Stimulated activated CD4-positive, alpha-beta T cell treated with anti-CD3 and anti-CD28 coated beads, Interleukin-1b, Interleukin-23, amount 100 ng/mL, for 1 hour (primary cell): ENCODE measurements at places on chromosomes 1 and 21.

DNA sequence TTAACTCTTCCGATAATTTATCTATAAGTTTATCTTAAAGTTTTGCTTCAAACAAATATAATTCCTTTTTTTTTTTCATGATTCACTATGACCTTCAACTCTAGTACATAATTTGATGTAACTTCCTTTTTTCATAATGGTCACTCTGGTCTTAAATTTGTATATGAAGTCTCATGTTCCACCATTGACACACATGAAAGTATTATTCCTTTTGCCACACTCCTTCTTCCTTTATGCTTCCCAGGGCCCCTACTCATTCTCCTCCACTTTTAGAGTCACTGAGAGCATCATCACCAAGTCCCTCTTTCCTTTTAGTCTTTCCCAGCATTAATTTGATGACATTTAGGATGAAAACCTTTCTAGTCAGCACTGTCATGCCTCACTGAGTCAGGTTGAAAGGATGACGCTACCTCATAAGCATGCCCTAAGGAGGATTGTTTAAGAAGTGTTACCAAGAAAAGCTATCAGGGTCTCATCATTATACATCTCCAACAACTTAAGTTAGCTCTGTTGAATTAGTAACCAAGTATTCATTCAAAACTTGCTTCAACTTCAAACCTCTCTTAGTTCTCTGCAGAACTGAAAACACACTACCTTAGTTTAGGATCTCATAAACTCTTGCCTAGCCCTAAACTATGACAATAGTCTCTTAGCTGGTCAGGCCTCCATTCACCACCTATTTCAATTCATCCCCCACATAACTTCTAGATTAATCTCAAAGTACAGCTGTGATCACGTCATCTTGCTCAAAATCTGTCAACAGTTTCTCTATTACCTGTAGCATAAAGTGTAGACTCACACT, 14.5 kb downstream of the AUNIP start:
- no peak for DNase-seq

GRCh38 chr21:29072873-29073221, 601 bp downstream of the CCT8 start:
- DNase-seq: no peak

DNA sequence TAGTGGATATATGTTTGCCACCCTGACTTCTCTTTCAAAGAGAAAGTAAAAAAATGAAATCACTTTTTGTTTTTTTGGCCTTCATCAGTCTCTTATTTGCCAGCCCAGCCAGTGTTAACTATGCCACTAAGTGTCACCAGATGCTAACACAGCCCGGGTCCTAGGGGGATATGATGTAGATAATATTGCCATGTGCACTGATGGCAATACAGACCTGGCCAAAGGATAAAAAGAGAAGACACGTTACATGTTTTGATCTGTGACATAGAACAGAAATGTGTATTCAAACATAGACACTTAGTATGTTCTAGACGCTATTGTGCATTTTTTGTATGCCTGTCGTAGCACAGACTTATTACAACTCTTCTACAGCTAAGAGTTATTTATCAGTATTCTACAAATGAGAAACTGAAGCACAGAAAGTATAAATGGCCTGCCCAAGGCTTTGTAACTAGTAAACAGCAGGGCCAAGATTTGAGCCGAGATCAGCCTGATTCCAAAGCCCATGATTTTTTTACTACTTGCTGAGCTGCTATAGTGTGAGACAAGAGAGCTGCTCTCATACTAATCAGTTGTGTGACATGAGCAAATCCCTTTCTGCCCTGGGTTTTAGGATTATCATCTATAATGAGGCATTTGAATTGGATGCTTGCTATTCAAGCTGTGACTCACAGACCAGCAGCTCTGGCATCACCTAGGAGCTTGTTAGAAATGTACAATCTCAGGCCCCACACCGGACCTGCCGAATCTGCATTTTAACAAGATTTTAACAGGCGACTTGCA, 6.3 kb downstream of the LRRC53 start:
- DNase-seq: no peak

GRCh38 chr1:162333991-162334390, 42.7 kb downstream of the SPATA46 start:
- DNase-seq: no peak

DNA sequence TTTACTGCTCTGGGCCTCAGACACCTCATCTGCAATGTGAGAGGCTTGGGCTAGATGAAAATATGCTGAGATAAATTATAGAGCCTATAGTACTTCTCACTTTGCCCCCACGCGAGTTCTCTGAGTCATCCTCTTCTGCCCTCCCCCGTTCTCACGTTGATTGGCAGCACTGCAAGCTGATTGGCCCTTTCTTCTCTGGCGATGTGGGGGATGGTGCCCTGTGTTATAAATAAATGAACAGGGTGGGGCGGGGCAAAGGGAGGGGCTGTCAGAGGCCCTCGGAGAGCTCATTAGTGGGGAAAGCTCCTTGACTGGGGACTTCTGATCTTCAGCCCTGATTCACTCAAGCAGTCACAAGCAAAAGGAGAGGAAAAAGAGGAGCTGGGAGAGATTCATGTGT, 64.3 kb upstream of the ZC3H12A start:
- no peak for DNase-seq

- DNase-seq: peak; percentile 88
Measured at GRCh38 chr1:24847995-24848881, 81.8 kb downstream of the RUNX3 start.

GRCh38 chr21:34745557-34746255, 76.9 kb downstream of the CLIC6 start:
- DNase-seq: peak; percentile 10

GRCh38 chr1:103250441-103250861, 142.1 kb upstream of the COL11A1 start:
- DNase-seq: no peak

- no peak for DNase-seq
Measured at GRCh38 chr1:50976111-50976889, 6.3 kb downstream of the CDKN2C start.

- DNase-seq: no peak
Measured at GRCh38 chr21:23215261-23215660, 2217.1 kb downstream of the NCAM2 start.

DNA sequence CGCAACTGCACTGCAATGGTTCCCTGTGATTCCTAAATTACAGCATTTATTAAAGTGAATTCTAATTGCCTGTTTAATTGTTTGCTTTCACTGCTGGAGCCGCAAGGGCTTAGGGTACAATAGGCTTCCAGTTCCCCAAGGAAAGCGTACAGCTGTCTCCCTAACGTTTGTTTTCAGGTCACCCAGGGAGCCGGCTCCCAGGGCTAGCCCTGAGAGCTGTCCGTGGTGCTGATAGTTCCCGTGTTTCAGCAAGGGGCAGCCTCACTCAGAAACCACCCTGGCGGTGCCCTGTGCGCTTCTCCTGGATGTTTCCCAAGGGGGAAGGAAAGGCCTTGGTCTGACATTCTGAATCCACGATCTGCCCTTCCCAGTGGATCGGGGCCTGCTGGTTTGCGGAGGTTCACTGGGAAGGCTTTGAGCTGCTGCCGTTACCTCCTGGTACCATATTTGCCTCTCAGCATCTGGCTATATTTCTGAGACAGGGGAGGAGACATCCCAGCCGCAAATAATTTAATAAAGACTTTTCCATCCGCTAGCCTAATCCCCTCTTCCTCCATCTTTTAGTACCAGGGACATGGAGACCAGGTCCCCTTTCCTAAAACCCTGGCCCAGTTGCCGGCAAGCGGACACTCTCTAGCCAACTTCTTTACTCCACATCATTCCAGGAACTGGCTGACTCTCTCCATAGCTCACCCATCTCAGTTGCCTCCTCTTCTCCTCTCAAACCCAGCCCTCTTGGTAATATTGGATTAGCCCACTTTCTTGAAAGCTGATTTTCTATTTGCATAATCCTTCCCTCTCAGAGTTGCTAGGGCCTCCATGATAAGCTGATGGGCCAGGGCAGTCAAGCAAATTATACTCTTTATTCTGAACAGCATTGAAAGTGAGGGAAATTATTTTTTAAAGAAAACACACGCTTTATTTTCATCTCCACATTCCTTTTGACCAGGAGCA, 149.0 kb downstream of the IGSF21 start:
- no peak for DNase-seq

DNA sequence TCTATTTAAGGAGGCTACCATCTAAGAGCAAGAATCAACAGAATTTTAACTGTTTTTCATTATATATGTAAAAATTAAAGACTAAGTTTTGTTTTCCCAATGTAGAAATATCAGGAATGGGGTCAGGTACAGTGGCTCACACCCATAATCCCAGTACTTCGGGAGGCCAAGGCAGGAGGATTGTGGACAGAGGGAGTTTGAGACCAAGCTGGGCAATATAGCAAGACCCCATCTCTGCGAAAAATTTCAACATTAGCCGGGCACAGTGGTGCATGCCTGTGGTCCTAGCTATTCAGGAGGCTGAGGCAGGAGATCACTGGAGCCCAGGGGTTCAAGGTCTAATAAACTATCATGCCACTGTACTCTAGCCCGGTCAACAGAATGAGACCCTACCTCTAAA, 5.3 kb downstream of the LRRC40 start:
- no peak for DNase-seq

GRCh38 chr1:108569097-108569728, 9.3 kb downstream of the EEIG2 start:
- no peak for DNase-seq

GRCh38 chr1:53123453-53124140, 18.8 kb downstream of the SLC1A7 start:
- no peak for DNase-seq

DNA sequence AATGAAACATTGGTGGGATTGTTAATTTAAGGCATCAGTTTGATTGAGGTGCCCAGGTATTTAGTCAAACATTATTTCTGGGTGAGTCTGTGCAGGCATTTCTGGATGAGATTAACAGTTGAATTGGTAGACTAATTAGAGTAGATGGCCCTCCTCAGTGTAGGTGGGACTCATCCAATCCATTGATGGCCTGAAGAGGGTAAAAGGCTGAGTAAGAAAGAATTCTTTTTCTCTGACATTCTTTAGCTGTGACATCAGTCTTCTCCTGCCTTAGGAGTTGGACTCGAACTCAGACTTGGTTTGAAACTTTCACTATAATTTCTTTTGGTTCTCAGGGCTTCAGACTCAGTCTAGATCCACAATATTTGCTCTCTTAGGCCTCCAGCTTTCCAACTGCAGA, 59.6 kb upstream of the ADAMTS5 start:
- no peak for DNase-seq

DNA sequence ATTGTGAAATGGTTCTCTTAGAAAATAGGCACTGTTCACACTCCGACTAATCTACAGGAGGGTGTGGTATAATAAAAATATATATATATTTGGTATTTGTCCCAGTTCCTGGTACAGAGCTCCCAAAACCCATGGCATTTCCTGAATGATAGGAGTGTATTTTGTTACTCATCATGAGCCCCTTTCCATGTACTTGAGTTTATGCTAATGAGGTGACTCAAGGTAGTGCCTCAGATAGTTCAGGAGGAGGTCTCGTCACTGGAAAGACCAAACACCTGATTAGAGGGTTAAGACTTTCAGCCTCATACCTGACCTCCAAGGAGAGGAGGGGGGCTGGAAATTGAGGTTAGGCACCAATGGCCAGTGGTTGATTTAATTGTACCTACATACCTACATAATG, 57.9 kb downstream of the TTC3 start:
- DNase-seq: no peak
